ENCODE measurements at places on chromosomes 4 and X.

GRCh38 chr4:848307-848691, 22.4 kb upstream of the CPLX1 start:
- no peak for DNase-seq

DNA sequence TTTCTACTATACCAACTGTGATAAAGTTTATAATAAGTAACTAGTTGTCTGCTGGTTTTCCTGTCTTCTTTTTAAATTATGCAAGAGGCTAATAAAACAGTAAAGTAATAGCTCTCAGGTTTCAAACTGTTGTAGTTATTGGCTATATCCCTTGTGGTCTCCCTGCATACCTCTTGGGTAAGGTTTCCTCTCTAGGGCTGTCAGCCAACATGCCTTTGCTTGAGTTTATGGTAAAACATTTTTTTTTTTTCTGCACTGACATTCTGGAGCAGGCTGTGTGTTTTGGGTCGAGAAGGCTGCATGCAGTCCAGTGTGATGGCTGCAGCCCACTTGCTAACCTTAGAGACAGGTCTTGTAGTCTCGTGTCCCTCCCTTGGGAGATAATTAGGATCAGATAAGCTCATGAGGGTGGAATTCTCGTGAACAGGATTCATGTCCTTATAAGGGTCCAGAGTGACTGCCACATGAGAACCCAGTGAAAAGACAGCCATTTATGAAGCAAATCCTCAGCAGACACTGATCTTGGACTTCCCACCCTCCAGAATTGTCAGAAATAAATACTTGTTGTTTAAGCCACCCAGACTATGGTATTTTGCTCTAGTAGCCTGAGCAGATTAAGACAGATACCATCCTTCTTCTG, 831.2 kb downstream of the CCSER1 start:
- peak; percentile 89 for DNase-seq

DNA sequence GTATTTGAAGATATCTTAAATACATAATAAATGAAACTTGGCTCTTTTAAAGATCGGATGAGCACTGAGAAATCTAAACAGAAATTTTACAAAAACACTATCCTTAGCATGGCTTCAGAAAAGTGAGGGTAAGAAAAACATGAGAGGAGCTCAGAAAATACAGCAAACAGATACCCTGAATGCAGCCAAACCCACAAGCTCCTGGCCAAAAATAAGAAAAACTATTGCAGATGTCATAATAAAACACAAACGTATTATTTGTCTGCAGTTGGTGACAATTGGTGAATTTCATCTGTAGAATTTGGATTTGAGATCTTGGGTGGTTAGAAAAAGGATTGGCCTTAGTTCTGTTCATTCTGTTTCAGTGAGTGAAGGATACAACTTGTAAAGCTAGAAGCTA, 603.9 kb downstream of the INPP4B start:
- DNase-seq: no peak

DNA sequence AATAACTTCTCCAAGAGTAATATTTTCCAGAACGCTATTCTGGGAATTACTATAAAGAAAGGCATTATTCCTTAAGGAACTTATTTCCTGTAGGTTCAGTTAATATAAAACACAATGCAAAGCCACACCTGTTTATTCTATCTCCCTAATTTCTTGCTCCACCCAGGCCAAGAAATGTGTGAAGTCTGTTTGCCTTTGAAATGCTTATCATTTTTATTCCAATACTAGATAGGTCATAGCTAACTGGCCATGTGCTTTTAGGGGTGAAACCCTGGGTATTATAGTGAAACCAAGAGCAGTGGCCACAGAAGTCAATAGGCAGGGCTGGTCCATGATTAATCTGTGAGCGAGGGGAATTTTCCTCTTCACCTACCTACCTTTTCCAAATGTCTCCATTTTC, 14.8 kb downstream of the CXCL3 start:
- no peak for DNase-seq

DNA sequence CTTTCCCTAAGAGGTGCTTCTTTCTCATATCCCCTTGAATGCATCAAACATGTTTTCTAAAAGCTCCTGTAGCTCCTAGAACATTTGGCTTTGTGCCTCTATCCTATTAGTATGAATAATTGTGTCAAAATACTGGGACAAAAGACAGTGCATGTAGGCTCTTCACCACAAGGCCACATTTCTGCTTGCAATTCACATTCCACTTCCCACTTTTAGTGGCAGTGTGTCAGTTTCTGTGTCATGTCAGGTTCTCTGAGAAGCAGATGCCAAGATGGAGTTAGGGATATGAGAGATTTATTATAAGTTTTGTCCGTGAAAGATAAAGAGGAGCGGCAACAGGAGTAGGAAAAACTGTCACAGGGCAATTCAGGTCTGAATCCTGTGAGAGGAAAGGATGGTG, 61.3 kb upstream of the GPRIN3 start:
- DNase-seq: no peak

- peak; percentile 72 for DNase-seq
These were observed at the start of gene BEX3 for GRCh38 chrX:103376118-103376978. TSS of gene BEX3 (plus strand) at chrX:103376538. CDS start at chrX:103377522, 984 bp downstream.

GRCh38 chrX:52933976-52934703, 24.2 kb downstream of the FAM156A start:
- DNase-seq: no peak

GRCh38 chr4:181301735-181302710, 941.2 kb upstream of the TENM3 start:
- peak; percentile 59 for DNase-seq

DNA sequence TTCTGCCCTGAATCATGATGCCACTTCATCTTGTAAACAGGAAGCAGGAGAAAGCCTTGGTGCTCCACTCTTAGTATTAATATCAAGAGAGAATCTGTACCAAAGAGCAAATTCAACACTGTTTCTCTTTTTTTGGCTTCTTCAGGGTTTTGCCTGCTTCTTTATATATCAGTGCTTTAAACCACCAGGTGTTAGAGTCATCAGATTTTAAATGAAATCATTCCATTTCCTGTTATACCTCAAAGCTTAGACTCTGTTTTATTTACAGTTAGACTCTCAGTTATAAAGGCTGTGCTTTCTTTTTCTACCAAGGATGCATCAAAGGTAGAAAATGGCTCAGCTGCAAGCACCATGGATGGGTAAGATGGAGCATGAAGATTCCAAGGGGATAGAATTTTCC, 350.9 kb downstream of the CAMK2D start:
- no peak for DNase-seq

DNA sequence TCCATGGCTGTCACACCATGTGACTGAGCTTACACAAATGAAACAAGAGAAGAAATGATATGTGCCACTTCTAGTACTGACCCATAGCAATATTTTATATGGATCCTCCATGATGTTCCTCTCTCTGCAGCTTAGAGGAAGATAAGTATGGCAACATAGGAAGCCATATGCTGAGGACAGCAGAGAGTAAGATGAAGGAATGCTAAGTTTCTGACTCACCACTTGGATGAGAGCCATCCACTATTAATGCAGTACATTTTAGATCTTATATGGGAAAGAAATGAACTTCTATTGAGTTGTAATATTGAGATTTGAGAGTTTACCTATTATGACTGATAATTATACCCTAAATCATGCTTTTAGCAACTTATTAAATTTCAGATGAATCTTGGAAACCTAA, 386.9 kb upstream of the MAOA start:
- peak; percentile 15 for DNase-seq

DNA sequence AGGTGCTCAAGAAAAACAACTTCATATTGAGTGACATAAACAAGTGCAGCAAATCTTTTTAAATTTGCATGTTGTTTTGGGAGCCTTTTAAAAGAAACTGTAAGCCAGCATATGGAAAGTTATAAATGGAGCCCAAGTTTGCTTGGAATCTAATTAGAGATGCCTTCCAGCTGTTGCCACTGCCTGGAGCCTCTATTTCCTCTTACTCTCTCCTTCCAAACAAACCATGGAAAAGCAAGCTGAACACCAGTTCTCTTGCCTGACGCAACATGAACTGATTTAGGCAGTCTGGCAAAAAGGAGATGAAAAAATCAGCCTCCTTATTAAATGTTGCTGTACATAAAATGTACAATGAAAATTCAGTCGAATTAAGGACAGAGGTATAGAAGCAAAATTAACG, 21.5 kb downstream of the ARSJ start:
- DNase-seq: no peak

DNA sequence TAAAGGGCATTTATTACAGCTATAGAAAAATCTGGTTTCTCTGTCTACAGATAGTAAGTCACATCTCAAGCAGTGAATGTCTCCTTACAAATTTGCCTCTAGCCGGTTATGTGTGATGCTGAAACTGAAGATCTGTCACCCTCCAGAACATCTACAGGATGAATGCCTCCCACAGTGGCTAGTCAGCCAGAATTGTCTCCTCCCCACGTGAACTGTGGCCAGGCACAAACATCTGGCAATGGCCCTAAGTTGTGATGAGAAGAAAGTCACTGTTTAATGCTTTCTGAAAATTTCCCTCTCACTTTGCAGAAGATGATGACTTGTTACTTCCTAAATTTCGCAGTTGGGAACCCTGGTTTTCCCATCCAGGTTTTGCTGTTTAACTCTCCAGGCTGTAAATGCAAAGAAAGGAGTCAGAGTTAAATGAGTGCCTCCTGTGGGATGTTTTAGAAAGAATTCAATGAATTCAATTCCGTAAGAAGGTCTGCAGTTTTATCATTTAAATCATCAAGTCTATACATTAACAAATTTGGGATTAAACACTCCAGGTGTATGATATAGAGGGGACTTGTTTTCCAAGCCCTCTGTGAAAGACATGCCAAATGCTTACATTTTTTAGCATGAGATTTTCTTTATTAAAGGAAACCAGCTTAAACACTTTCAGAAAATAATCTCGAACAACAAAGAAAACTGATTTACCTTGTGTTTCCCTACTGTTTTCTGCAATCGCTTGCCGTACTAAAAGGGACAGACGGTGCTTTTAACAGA, 55.4 kb upstream of the TLR3 start:
- no peak for DNase-seq

DNA sequence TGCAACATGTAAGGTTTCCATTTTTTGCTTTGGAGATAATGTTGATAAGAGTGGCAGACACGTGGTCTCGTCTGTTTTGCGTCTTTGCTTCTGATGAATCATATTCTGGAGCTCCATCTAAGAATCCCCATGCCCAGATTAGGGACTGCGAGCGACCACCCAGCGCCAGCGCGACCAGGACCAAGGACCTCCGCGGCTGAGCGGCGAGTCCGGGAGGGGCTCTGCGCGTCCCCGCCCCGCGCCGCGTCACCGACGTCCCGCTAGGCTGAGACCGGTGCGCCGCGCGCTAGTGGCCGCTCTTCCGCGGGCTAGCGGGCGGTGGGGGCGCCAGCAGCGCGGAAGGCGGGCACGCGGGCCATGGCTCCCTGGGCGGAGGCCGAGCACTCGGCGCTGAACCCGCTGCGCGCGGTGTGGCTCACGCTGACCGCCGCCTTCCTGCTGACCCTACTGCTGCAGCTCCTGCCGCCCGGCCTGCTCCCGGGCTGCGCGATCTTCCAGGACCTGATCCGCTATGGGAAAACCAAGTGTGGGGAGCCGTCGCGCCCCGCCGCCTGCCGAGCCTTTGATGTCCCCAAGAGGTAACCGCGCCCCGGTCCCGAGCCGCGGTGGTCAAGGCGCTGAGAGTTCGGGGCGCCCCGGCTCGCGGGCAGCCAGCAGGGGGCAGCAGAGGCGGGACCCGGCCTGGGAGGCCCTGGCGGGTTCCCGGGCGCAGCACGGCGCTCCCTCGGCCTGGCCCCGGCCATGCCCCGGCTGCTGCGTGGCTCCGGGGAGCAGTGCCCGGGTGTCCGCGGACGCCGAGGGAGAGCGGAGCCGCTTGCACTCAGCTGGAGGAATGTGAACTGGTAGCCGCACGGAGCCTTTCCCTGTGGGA, at the start of gene SRD5A3:
Gene SRD5A3, plus strand, starts transcription at position 263 of the 871 bp plus-strand sequence. Its CDS starts 95 bp downstream, at position 358.
- DNase-seq: peak; percentile 78

- DNase-seq: peak; percentile 91
These were observed 88.4 kb downstream of the WDFY3 start for GRCh38 chr4:84878090-84878489.

- DNase-seq: no peak
These were observed 60.7 kb downstream of the IL15 start for GRCh38 chr4:141697116-141697515.

DNA sequence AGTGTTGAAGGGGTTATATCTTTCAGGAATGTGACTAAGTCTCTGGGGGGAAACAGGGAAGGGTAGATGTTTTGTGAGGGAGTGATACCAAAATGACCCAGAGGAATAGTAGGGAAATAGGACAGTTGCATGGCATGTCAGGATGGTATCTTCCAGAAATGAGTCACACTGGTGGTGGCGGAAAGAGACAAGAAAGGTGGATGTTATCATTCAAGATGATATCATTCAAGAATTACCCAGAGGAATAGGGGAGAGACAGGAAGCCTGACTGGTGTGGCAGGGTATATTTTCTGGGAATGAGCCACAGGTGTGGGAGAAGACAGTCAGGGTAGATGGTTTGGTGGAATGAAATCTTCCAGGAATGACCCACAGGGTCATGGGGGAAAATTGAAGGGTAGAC, 61.1 kb downstream of the MAOA start:
- no peak for DNase-seq

GRCh38 chr4:38315286-38315685, 348.7 kb upstream of the KLF3 start:
- peak; percentile 80 for DNase-seq

- no peak for DNase-seq
These were observed 66.5 kb upstream of the LRPAP1 start for GRCh38 chr4:3598695-3599227.

DNA sequence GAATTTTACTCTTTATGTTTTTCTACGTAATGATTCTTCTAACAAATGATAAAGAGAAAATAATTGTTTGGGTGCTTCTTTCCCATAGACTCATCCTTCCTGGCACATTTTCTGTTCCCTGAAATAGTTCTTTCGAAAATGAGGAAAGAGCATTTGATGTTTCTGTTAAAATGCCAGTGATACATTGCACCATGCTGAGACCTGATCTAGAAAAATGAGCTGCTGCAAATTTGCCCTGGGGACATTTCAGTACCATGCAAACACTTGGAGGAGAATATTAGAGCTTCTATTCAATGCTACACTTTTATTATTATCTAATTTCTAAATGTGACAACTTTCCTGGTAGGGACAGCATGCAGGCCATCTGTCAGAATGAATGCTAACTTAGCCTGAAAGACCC, 83.3 kb downstream of the C4orf33 start:
- DNase-seq: no peak

All from fibroblast of skin of right biceps (primary cell).